ENCODE measurements at places on chromosomes 6 and 20.
A peak's percentile ranks its signal among the peaks of the same experiment; 100 is the strongest.

DNA sequence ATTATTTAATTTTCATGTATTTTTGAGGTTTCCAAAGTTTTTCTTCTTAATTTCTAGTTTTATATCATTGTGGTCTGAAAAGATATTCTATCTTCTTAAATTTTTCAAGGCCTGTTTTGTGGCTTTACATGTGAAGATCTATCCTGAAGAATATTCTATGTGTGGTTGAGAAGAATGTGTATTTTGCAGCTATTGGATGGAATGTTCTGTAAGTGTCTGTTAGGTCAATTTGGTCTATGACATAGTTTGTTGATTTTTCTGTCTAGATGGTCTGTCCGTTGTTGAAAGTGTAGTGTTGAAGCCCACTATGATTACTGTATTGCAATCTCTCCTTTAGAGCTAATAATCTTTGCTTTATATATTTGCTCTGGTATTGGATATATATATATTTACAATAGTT lies 125.7 kb downstream of the CRYBG1 start:
- no peak for DNase-seq

DNA sequence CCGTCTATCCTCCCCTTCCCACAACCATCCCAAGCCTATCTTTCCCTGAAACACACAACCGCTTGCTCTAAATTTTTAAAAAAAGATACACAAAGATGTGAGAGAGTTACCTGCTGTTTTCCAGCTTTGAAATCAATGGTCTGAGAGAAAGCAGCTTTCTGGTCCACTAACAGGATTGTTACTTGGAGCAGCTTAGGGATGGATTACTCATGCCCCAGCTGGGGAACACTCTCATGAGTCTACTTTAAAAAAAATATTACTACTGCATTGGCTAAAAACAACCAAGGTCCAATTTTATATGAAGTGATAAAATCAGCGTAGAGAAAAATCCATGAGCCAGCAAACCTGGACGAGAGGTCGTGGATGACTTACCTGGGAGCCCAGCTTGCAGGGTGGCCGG lies 29.6 kb upstream of the FOXC1 start:
- DNase-seq = no peak

DNA sequence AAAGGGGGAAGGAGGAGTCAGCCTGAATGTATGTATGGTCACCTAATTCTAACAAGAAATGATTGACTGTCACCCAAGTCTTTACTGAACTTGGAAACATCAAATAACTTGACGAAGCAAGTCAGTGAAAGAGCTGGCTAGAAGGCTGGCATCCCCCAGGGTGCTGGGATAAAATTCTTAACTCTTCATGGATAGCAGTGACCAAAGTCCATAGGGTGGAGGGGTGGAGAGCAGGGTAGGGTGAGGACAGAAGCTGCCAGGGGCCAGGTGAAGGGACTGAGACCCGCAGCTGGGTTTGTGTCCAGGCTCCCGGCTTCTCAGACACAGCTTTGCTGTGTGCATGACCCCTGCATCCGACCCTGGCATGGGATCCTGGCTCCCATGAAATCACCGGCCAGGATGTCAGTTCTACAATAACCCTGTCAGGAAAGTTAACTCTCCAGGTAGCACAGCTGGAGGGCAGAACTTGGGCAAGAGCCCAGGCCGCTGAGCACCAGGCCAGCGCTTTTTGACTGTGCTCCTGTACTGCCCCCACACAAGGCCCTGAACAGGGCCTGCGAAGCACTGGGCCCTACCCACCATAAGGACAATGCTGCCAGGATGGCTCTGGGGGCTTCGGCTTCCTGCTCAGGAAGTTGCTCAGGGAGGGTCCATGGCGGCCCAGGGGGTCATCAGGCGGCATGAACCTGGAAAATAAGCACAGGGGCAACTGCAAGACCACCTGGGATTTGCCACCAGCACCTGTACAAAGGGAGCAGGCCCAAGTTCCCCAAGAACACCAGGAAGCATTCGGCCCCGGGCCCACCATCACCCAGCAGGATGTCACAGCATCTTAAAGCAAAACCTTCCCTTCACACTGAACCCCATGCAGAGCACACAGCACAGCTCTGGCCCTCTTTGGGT lies 32.5 kb downstream of the ZC3H12D start:
- no peak for DNase-seq

DNA sequence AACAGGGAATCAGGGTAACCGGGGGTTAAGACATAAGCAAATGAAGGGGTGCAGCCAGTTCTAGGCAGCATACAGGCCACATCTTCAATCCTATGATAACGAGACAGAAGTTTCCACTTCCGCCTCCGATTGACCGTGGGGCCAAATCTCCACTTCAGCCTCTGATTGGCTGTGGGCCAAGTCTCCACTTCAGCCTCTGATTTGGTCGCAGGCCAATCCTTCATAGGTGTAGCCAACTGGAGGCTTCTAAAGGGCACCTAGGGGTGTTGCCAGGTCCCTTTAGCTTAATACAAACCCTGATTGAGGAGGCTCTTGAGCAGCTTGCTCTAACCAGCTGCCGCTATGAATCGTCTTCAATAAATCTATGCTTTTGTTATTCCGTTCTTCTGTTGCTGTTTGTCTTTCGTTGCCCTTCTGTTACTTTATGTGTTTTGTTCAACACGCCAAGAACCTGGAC lies 2.1 kb upstream of the ERGIC3 start:
- peak; percentile 69 for DNase-seq

GRCh38 chr6:111990214-111990613 lies 63.7 kb upstream of the CCN6 start:
- peak; percentile 22 for DNase-seq

GRCh38 chr6:151014404-151015100 lies 149.1 kb downstream of the MTHFD1L start:
- DNase-seq = peak; percentile 66

DNA sequence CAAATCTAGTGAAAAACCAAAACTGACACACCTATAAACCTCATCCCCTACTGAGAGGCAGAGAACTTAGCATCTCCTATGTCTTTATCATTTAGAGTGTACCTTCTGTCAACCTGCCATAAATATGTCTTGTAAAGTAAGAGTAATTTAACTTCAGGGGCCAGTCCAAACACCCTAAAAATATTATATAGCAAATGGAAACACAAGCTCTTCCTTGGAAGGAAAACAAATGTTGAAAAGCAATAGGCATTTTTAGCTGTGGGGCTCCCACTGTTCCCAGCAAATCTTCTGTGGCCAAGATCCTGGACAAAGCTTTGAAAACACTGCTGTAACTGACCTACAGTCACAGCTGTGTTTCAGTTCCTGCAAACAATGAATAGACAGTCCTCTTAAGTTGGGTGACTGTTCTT lies 140.0 kb upstream of the RNF217 start:
- no peak for DNase-seq

DNA sequence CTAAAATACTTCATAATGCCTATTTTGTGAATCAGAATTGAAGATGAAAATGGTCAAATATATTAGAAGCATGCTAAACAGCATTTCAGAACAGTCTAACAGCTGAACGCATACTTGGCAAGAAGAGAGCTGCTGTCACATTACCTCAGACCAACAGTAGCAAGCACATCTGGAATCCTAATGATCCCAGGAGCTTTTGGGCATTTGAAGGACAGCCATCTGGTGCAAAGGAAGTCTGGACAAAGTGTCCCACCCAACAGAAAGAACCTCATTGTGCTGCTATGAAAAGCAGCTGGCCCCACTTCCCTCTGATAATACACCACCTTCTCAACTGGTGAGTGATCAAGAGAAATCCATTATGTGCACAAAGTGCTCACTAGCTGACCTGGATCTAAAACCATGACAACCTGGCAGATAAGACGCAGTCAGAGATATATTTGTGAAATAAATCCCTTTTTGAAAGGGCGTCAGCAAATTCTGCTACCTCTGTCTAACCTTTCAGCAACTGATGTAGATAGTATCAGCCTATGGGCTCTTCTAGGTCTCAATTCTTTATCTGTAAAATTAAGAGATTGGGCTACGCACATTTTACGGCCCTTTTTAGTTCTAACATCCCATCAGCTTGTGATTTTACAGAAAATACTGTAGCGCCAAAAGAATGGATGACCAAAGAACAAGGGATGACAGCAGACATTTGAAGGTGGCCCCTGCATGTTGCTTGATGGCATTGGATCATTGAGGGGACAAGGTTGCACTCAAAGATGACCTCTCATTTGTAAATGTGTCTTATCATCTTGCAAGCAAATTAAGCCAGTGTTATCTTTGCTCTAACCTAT lies 78.7 kb downstream of the SGK1 start:
- DNase-seq = no peak

DNA sequence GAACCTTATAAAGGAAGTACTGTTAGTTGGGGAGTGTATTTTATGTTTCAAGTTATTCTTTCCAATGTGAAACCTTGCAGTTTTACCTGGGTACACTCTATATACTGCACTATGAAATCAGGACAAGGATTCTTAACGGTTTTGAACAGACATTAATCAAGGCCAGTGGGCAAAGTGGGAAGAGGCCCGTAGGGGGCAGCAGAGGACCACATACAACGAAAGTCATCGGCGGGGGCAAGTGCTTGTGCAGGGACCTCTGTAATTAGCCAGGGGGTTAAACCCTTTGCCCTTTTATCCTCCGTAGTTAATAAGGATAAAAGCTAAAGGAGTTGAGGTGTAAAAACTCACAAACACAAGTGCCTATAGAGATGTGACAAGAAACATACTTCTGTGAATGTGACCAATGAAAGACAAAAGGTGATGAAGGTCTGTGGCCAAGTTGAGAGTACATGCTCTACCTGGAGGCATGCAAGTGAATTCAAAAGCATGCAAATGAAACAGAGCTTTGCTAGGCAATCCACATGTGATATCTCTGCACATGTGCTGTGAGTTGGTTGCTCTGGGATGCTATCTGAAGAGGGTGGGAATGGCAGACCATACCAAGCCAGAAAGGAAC lies 392.7 kb upstream of the MAN1A1 start:
- DNase-seq = peak; percentile 15

DNA sequence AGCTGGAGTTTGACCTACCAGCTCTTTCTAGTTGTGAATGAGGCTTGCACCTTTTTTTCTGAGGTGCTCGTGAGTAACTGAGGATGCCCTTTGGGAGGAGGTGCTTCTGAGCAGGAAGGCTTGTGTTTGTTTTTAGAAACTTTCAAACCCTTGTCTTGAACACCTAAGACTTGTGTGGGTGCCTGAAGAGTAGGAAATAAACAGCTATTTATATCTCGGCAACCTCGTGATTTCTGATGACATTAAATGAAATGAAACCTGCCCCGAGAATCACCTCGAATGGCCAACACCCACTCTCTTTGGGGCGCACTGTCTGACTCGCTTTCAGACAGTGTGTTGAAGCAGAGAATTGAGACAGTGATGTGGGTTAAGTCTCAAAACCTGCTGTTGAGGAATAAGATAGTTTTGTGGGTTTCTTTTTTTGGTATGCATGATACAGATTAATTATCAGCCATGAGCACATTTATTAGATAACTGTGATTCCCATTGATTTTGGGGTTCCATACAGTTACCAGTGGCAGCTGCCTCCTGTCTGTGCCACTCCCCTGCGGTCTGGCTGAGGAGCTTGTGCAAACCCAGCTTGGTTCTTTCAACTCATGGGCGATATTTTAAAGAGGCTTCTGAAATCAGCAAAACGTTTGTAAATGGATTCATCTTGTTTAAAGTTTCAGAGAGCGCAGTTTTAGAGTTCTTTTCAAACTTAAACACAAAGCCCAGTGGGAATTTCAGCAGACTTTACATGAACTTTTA lies 8.4 kb downstream of the IRF4 start:
- peak; percentile 79 for DNase-seq

DNA sequence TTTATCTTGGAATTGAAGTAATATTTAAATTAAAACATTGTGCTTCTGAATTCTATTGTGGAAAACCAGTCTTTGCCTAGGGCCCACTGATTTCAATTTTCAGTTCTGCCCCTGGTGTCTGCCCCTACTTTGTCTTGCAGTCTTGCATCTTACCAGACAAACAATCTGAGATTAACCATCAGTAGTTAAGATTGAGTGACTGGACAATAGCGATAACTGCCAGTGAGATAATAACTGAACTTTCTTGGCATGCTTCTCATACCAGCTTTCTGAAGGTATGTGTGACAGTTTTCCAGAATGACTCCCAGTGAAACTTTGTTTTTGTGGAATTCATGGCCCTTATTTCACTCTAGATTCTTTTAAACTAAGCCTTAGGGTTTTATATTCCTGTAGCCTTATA lies 53.5 kb downstream of the KCNQ5 start:
- DNase-seq = no peak

DNA sequence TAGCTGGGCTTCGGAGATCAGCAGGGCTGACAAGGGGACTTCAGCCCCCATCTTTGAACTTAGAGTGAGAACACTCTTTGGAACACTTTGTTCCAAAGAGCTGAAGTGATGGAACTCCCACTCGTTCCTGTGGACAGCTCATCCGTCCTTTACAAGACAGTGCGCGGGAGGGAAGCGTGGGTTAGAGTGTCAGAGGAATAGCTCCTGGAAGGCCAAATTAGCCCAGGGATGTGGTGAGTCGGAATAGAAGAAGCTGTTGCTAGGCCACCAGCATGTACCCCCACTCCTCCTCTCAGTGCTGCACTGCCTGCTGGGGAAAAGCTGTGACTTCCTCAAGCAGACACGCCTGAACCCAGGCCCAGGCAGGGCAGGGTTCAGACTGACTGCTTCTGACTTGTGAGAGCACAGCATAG lies 1.7 kb downstream of the SDCBP2 start:
- no peak for DNase-seq

DNA sequence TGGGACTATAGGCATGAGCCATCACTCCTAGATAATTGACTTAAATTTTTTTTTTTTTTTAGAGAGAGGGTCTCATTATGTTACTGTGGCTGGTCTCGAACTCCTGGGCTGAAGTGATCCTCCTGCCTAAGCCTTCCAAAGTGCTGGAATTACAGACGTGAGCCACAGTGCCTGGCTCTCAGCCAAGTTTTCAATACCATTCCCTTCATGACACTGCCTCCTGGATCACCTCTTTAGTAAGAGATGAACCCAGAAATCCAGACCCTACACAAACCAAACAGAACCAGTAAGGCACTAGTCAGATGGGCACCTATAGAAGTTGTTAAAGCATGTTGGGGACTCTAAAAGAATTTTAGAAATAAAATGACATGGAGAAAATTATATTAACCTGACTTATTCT lies 18.3 kb upstream of the RIMS4 start:
- no peak for DNase-seq

DNA sequence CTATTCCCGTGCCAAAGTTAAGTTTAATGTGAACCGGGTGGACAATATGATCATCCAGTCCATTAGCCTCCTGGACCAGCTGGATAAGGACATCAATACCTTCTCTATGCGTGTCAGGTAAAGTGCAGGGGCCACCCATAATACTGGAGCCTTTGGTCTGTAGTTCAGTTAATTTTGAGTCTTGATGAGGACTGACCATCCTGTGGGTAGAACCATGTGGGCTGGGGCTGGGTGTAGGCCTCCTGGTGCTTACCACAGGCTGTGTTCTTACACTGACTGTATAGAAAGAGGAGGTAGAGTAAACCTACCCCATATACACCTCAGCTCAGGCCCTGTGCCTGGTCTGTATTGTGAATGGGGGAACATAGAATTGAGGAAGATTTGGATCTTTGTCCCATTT lies 2.4 kb downstream of the NOP56 start:
- DNase-seq = no peak

DNA sequence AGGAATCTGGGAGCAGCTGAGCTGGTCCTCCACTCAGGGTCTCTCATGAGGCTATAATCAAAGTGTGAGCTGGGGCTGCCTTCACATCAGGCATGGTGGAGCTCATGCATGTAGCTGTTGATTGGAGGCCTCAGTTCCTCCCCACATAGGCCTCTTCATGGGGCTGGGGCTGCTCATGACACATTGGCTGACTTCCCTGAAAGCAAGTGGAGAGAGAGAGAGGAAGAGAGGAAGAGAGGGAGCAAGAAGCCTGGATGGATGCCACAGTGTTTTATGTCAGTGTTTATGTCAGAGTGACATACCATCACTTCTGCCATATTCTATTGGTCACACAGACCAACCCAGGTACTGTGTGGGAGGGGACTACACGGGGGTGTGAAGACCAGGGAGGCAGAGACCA lies 43.8 kb downstream of the EYA2 start:
- DNase-seq = no peak

All from GM13976 (cell line).